ENCODE measurements at places on chromosomes 2 and 18.

DNA sequence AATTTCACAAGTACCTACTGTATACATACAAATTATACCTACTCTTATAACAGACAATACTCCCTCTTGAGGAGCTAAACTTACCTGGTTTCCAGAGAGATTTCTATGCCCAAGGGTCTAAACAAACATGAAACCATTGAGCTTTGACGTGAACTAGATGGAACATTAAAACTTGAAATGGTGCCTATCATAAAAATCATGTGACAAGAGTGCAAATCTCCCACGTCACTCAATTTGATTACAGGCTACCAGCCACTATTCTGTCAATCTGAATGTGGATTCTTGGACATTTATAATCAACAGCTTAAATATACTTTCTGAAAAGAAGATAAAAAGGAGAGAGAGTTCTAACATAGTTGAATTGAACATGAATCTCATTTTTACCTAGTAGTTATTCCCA is 297.1 kb upstream of the SESTD1 start:
- no peak for DNase-seq

GRCh38 chr2:86477349-86477748 is 36.2 kb downstream of the KDM3A start:
- no peak for DNase-seq

DNA sequence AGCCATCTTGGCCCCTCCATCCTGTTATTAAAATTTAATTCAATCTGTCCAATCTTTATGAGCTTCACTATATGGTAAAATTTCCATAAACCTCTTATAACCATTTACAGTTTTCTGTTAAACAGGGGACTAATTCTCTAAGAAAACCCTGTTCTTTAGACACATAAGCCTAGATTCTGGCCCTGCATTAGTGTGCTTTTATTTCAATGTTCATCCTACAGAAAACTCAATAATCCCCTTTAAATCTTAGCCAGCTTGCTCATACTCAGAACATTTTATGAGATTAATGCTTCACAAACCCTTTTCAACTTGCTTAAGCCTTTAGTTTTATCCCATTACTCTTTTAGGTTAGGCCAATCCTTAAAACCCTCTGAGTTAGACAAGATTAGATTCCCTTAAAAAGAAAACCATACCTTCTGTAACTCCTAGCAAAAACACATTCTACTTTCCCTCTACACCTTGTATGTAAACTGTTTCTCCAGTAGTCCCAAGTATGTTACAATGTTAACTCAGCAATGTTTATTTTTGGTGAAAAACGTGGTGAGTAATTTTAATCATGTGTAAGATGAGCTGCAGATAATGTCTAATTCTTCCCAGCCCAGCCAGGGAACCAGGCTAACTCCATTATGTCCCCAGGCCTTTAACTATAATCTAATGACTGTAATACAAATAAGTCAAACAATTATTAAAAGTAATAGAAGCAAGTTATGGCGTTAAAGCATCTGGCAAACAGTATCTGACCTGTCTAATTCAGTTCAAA is 1953.4 kb upstream of the LRRTM1 start:
- no peak for DNase-seq

GRCh38 chr2:134406736-134407135 is 152.9 kb downstream of the MGAT5 start:
- no peak for DNase-seq

DNA sequence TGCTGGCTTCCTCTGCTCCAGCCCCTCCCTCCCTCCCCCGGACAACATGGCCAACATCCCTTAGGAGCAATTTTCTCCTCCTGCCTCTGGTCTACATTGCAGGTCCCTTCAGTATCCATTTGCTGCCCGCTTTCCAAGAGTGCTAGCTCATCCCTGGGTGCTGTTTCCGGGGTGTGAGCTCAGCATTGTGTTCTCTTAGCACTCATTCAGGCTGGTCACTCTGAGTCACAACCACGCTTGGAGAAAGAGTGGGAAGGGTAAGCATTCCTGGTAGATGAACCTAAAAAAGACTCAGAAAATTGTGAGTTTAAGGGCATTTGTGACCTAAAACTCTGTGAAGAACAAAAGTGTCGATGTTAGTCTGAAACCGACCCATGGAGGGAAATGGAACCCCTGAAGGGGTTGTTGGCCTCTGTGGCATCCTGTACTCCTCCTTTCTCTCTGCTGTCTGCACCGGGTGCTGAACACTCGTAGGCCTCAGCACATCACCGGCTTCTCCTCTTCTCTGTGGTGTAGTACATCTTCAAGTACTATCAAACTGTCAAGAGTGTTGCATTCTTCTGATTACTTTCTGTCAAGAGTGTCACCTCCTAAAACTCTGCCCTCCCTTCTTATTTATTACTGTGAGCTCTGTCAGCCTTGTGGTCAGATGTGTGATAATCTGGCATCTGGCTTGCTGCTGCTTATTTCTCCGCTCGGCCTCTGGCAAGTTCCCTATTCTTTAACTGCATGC is 73.0 kb downstream of the CTNNA2 start:
- no peak for DNase-seq

GRCh38 chr2:176159663-176160250 is 2.6 kb downstream of the HOXD3 start:
- DNase-seq, result no peak

DNA sequence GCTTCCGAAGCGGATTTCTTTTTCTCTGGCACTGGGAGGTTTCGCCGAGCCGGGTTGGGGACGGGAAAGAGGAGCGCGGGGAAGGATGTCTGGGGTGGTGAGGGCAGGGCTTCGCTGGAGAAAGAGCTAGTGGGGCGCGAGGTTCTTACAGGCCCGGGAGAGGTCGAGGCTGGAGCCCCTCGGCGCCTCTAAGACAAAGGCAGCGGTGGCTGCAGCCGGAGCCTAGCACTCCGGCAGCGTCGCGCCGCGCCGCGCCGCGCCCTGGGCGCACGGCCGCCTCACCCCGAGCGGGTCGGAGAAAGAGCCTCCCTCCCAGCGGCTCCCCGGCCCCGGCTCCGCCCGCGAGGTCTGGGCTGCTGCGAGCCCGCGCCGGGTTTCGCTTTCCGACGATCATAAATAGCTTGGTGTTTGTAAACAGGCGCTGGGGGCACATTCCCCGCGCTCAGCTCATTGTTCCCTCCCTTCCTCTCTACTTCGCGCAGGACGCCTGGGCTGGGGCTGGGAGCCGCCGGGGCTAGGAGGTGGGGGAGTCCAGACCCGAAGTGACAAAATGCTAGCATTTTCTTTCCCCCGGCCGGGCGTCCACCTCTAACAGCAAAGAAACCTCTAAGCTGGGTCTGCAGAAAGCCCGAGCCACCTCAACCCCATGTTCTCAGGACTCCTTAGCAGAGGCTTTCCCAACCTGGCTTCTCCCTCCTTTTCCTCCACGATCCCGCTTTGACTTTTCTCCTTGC is 813 bp upstream of the MEIS1 start:
- DNase-seq, result peak; percentile 24

GRCh38 chr2:28683100-28683706 is 68.4 kb upstream of the PPP1CB start:
- DNase-seq, result no peak

GRCh38 chr2:81234711-81235110 is 930.2 kb upstream of the LRRTM1 start:
- no peak for DNase-seq

- DNase-seq, result no peak
Observed at GRCh38 chr2:95273566-95274290, 521 bp upstream of the PROM2 start.

GRCh38 chr2:102975996-102976975 is 214.5 kb downstream of the TMEM182 start:
- peak; percentile 1 for DNase-seq

DNA sequence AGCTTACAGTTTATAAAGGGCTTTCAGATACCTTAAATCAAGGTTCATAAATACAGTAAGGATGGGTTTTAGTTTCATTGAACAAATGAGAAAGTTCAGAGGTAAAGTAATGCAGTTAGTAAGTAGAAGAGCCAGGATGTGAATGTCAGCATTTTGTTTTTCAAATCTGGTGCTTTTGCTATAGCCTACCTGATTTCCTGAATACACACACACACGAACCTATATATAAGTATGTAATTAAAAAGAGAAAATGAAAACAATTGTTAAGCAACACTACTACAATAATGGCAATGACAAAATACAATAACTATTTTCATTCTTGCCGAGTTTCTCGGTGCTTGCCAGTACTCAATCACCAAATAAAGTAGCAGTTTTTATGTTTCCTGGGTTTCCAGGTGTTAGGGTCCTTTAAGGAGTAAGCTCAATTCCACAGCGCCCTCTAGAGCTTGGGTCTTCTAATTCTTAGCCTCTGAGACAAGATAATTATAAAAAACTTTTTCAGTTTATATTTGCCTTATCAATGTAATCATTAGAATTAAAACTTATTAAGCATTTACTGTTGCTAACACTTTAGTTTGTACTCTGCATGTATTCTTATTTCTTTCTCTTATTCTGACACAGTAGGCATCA is 512.9 kb upstream of the ACVR2A start:
- DNase-seq, result peak; percentile 52

- DNase-seq, result no peak
Observed at GRCh38 chr18:37570336-37570930, 4.8 kb upstream of the CELF4 start.

DNA sequence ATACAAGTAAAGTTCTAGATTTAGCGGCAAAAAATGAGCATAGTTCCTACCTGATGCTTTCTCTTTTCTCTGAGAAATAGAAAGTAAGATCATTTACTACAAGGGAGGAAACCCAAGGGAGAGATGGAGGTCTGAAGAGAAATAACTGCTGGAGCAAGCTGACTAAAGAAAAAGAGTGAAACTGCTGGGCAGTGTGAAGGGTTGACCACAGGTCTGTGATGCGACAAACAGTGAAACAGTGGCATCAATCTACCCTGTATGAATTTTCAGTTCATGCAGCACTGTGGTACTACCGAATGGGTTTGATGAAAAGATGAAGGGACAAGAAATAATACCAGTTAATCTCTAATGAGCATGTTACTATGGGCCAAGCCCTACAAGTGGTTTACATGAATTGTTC is 52.2 kb downstream of the CUL3 start:
- DNase-seq, result no peak

DNA sequence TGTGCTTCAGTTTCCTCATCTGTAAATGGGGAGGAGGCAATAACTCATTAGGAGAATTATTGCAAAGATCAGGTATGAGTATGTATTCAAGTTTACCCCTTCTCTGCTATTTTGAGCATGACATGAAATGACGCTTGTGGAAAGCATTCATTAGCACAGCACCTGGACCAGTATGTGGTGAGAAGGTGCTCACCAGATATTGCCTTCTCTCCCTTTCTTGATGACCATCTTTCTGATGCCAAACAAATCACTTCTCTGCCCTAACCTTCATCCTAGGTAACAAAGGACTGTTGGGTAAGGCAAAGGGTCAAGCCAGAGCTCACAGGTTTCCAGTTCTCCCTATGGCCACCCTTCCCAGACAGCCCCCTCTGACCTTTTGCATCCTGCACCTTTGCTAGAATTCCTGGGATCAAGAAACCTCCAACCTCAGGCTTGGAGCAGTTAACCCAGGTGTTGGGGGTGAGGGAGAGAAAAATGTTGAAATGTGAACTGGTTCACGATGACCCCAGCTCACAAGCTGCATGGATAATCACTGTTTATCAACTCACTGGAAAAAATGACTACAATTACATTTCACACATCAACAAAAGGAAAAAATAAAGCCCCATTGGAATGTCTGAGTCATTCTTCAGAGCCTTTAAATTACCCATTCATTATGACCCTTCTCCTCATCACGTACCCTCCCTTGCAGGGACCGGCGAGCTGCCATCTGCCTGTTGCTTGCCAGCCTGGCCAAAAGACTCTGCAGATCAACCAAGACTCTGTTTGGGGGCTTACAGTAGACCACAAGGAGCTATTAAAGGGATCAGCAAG is 41.6 kb downstream of the LBH start:
- DNase-seq, result peak; percentile 29

GRCh38 chr2:216286616-216287231 is 85.6 kb downstream of the MARCHF4 start:
- DNase-seq, result no peak

GRCh38 chr18:32610176-32610575 is 139.5 kb upstream of the GAREM1 start:
- no peak for DNase-seq

GRCh38 chr2:48938231-48938630 is 182.7 kb upstream of the LHCGR start:
- DNase-seq, result no peak

GRCh38 chr2:238784671-238785527 is 63.0 kb upstream of the TWIST2 start:
- DNase-seq, result peak; percentile 56

- peak; percentile 19 for DNase-seq
Observed at GRCh38 chr2:23926290-23926749, 603 bp downstream of the ATAD2B start.

DNA sequence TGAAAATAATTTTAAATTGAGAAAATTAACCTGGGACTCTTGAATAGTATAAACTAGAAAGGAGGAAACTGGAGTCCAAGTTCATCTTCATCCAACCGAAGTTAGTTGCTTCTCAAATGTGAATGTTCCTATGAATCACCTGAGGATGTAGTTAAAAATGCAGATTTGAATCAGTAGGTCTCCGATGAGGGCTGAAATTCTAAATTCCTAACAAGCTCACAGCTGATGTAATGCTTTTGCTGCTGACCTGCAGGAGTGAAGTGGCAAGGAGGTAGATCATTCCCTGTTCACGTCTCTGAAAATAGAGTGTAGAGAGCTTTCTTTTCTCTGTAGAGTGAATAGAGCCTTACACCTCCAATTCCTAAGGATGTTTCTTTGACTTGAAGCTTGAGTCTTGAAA is 685.5 kb downstream of the CPS1 start:
- no peak for DNase-seq

DNA sequence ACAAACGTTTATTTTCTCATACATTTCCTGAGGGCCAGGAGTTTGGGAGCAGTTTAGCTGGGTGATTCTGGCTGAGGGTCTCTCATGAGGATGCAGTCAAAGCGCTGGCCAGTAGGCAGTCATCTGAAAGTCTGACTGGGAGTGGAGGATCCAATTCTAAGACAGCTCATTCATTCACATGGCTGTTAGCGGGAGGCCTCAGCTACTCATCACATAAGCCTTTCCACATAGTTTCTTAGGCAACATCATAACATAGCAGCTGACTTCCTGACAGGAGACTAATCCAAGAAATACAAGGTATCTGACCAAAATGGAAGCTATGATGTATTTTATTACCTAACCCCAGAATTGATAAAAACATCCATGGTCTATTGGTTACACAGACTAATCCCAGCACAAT is 2.9 kb upstream of the MRPL44 start:
- no peak for DNase-seq

DNA sequence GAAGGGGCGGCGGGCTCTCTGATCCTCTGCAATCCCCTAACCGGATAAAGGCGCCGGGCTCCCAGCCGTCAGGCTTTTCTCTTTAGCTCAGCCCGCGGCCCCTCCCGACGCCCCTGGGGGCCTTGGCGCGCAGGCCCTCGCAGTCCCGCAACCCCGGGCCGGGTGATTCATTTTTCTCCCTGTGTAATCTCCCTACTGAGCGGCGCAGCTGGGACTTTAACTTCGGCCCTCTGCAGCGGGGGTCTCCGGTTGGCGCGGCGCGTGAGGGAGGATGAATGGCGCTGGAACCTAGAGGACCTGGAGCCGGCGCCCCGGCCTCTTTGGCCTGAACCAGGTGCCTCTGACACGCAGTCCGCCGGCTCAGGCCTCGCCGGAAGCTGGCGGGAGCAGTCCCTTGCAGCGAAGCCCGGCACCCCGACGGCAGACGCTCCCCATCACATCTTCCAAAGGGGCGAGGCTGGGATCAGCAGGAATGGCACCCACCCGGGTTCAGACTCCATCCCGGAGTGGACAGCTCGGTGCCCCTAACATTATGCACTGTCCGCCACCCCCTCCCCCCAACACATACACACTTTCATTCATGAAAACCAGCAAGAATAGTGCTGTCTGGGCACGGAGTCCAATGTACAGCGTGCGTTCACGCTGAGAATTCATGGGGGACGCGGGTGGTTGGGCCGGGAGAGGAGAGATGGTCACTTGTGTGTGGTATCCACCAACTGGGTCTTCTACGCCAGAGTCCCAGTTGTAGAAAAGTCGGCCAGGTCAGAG is 1.2 kb downstream of the CNGA3 start:
- DNase-seq, result no peak

Measured in activated CD4-positive, alpha-beta T cell treated with anti-CD3 and anti-CD28 coated beads, Interleukin-2, amount 50 U/mL, for 16 hours (primary cell).